Heart right ventricle (tissue), 16 donors: ENCODE measurements at places on chromosomes 1 and 21. TPM values are rescaled to one million over a fixed set of nuclear protein-coding genes. Genes with fewer than 3 reads are reported as not detected.

Gene HUNK
- 0.81 TPM for total RNA-seq

Gene IVL
- total RNA-seq: not detected

DNA sequence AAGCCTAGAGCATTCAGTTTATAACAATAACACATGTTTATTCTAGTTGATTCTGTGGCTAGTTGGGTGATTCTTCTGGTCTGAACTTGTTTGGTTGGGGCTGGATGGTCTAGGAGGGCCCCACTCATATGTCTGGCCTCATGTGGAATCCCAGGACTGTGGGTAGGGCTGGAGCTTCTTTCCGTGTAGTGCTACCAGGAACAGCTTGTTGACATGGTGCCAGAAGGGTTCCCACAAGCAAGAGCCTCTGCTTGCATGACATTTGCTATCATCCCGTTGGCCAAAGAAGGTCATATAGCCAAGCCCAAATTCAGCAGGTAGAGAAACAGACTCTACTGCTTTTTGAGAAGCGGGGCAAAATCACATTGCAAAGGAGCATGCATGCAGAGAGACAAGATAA lies 67.6 kb upstream of the PPP2R5A start:
- no peak for DNase-seq

DNA sequence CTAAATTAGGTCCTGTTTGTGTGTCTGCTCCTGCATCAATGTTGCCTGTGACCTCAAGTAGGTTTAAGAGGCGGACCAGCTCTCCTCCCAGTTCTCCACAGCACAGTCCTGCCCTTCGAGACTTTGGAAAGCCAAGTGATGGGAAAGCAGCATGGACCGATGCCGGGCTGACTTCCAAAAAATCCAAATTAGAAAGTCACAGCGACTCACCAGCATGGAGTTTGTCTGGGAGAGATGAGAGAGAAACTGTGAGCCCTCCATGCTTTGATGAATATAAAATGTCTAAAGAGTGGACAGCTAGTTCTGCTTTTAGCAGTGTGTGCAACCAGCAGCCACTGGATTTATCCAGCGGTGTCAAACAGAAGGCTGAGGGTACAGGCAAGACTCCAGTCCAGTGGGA lies 79.9 kb downstream of the PRDM2 start:
- DNase-seq: no peak

DNA sequence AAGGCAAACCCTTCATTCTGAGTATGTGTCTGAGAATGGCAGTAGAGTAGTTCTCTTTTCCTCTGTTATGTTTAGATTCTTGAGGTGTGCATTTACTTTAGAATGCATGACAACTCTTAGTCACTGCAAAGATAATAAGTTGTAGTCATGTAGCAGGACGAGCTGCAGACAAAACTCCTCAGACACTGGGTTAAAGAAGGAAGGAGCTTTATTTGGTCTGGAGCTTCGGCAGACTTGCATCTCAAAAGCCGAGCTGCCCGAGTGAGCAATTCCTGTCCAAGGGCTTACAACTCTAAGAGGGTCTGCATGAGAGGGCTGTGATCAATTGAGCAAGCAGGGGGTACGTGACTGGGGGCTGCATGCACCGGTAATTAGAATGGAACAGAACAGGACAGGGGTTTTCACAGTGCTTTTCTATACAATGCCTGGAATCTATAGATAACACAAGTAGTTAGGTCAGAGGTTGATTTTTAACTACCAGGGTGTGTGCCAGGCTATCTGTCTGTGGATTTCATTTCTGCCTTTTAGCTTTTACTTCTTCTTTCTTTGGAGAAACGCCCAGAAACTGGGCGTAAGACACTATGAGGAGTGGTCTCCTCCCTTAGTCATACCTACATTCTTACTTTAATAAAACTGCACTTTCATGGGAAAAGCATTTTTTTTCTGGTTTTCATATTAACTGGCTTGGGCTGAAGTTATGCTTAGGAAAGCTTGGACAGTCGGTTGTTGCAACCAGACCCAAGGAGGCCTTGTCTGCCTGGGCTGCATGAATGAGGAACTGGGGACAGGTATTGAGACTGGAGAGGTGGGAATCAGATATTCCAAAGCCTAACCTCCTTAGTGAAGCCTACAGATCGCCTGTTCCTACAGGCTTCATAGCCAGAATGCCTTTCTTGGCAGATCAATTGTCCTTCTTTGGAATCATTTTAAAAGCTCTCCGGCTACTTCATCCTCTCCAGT lies 115.1 kb downstream of the RHOU start:
- DNase-seq: no peak

Gene SPATA21
- not detected for total RNA-seq

Gene DNALI1
- total RNA-seq: 4.4 TPM

DNA sequence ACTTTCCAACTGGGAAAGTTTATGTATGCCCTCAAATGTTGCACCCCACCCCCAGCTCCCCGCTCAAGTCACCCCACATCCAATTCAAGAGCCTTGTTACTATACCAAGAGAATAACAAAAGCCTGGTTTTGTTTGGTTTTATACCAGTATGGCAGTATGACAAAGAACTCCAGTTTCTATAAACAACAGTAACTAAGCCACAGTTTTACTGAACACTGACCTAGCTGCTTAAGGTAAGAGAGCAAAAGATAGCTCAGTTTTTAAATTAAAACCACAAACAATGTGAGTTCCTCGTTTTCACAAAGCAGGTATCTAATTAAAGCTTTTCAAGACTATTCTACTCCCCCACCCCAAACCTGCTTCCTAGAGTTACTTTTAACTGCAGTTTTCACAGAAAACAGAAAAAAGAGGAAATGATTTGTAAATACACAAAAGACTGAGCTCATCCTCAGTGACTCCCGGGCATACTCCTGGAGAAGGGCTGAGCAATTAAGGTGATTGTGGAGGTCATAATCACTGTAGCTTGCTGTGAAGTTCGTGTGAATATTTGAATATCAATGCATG lies 59.3 kb upstream of the LHX8 start:
- no peak for DNase-seq

GRCh38 chr1:81921851-81922462 lies 121.2 kb downstream of the ADGRL2 start:
- no peak for DNase-seq

- DNase-seq: no peak
Observed at GRCh38 chr1:215215846-215216245, 133.3 kb downstream of the KCNK2 start.

Gene ACTRT2
- total RNA-seq: not detected

GRCh38 chr1:202580619-202581018 lies 129.6 kb downstream of the SYT2 start:
- DNase-seq: no peak

DNA sequence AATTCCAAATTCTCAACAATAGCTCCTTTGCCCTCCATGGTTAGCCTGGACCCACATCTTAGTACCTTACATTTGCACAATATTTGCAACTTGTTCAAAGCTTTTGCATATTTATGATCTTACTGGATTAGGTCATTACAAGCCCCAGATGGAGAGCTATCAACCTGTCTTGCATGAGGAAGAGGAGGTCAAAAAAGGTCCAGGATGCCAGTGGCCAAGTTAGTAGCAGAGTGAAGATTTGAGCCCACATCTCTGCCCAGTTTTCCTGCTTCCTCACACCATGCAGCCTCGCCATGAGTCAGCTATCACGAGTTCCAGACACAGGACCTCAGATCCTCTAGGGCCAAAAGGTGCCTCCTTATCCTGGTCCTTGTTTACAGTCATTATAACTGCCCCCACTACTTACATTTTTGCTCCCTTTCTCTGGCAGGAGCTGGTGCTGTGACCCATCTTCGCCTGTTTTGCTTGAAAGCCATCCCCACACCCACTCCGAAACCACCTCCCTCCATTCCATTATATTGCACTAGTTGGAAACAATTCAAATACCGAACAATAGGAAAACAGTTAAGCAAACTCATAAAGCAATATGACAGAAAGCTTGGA lies 5.0 kb upstream of the AHCYL1 start:
- DNase-seq: no peak

Gene CD244
- 0.17 TPM for total RNA-seq

DNA sequence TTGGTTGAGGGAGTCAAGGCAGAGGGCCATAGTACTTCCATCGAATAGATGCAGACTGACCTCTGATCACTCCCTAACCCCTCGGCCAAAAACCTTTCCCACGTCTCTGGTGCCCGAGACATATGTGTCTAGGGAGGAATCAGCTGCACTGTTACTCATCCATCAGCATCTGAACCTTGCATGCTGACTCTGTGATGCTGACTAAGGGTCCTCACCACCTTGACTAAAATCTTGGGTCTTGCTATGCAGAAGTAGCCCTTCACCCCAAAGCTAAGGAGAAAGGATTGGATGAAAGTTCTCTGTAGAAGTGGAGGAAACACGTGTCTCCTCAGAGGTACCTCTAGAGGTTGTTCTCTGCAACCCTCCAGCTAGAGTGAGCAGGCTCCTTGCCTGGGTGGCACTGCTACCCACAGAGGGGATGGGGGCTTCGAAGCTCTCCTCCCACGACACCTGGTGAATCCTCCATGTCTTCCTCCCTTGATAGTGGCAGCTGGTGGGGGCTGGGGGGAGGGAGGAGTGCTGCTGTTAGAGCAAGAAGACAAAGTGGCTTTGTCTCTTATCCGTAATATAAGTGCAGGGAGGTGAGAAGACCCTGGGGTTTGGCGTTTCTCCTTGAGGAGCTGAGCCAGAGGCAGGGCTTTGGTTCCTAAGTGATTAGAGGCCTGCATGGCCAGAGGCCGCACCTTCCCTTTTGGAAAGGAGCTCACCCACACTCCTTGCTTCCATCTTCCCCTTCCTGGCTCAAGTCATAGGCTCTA lies 45.1 kb downstream of the ATP2B4 start:
- DNase-seq: no peak

DNA sequence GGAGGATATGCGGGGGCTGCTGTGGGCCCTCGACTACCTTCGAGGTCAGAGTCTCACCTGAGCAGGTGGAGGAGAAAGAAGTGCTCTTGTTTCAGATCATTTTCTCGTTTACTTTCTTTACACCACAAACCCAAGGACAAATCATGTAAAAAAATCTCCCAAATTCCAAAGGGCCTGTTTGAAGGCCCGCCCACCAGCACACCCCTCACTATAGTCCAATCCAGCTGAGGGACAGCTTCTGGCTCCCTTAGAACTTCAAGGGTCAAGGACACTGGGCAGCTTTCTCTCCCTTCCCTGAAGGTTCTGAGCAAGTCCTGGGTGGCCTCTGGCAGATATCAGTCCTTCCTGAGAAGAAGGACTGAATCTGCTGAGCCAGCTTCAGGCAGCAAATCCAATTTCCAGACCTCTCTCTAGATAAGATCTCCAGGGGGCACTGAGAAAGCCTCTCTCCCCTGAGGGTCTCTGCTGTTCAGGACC lies 5.5 kb downstream of the STK40 start:
- no peak for DNase-seq

Gene MAP3K7CL
- 4.0 TPM for total RNA-seq

GRCh38 chr21:29677326-29677725 lies 262.5 kb downstream of the GRIK1 start:
- DNase-seq: no peak

Gene TFF2
- not detected for total RNA-seq

Gene AVPR1B
- not detected for total RNA-seq

DNA sequence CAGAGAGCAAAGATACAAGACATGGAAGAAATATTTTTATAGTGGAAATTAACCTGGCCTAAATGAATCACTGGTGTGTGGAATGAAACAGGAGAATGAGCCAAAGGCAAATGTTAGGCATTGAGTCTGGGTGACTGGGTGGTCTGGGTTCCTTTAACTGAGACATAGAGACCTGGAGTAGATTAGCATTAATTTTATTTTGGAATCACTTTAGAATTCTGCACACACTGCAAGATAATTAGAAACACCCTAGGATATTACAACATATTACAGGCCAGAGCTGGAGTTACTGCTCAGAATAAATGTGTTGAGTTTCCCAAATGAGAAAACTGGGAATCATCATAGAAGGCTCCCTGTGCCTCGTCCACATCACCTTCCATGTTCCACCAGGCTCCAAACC lies 85.5 kb downstream of the PLPPR5 start:
- no peak for DNase-seq

GRCh38 chr1:199040076-199040905 lies 401.5 kb downstream of the PTPRC start:
- no peak for DNase-seq

DNA sequence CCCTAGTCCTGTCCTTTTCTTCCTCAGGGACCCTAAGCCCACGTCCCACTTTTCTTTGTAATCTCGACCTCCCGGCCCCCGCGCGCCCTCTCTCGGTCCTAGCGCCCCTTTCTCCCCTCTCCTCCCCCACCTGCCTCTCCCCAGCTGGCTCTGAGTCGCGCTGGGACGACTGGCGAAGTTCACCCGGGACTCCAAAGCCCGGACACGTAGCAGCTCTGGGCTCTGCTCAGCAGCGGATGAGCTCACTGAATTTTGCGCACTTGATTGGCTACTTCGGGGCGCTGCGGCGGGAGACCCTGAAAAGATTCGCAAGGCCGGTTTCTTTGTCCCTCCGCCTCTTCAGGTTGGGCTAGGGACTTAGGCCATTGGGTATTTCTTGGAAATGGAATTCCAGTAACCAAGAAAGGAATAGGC lies 16.3 kb upstream of the ACKR1 start:
- DNase-seq: peak; percentile 55

Gene CD1E
- not detected for total RNA-seq

Gene OR2T35
- not detected for total RNA-seq

DNA sequence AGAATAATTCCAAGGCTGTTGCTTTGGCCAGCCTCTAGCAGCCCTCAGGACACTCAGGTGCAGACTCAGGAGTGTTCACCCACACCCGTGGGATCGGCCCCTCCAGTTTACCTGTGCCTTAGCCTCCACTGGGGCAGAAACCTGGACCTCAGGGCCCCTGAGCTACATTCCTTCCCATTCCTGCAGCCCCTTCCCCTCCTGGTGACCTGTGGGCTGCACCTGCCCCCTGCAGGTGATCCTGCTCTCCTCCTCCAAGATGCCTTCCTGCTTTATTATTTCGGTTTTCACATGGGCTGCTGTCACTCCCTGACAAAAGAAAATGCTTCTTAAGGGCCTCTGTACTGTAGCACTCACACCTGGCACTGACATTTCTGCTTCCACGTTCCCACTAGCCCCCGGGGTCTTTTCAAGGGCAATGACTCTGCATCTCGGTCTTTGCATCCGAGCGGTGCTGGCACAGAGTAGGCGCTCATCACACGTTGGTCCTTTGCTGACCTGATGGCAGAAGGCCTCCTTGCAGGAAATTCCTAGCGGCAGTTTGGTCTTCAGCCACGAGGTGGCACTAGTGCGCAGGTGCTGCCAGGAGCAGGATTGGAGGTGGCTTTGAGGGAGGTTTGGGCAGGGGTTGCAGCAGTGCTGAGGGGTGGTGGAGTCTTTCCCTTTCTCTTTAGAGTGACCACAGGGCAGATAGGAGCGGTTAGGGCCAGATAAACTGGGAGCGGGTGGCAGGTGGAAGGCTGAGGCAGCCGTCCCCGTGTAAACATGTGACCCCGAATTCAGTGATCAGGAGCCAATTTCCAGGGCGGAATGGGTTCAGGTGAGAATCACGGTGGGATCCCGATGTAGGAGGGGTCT lies 25.3 kb upstream of the ETV3 start:
- peak; percentile 66 for DNase-seq

Gene LRRC38
- total RNA-seq: 0.20 TPM
